Anterior cingulate cortex (tissue), 58 donors: ENCODE measurements at places on chromosomes 16 and 17.

DNA sequence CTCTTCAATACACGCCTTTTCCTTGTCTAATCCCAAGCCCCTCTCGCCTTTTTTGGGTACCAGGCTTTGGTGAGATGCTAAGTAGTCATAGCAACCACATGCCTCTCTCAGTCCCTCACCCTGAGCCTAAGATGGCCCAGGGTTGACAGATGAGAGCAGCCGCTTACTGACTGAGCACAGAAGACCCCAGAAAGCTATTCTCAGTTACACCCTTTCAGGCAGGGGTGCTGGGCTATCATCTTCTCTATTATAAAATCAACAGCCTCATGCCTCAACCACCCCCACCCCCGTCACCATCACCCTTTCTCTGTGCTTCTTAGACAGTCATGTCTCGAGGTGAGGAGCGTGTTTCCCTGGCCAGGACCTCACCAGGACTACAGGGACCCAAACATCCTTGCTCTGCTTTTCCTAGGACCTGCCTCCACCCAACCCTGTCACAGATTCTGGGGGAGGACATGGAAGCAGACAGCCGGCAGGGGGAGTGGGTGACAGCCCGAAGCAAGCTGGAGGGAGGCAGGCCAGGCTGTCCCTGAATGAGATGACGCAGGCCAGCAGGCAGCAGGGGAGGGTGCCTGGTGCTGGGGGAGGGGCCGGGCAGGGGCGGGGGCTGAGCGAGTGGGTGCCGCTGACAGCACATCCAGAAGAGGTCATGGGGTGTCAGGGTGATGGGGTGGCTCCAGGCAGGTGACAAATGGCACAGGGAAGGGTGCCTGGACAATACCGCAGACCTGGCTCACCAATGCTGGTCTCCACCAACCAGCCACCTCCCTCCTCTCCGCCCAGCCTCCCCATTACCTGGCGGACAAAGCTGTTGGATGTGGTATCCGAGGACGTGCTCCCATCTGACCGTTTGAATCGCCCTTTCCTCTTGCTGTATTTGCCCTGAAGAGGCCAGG, 3.1 kb downstream of the CACNB1 start:
- DNase-seq = peak; percentile 43

GRCh38 chr16:79158337-79158736, 442.2 kb downstream of the MAF start:
- no peak for DNase-seq

DNA sequence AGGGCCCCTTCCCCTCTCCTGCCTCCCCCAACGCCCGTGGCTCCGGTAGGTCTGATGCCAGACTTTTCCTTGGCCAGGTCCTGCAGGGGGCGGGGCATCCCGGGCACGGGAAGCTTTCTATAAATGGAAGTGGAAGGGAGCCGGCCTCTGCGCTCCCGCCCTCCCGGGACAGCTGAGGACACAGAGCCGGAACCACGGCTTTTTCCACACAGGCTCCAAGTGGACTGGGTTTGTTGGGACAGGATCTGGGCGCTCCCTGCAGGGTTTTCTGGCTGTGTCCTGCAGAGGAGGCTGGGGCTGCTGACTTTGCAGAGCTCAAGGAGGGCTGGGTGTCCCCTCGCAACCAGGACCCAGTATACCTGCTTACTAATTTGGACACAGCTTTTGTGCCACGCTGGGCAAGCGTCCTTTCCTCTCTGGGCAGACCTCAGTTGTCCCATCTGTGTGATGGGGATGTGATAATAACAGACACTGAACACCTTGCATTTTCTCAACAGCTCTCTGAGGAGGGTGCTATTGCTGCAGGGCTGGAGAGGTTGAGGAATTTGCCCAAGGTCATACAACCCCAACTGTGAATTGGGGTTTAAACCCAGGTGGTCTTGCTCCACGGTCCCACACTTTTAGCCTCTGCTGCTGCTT, 1.8 kb downstream of the TNS4 start:
- peak; percentile 11 for DNase-seq

GRCh38 chr17:4812690-4813089, 5.7 kb downstream of the PLD2 start:
- DNase-seq = no peak
